ENCODE measurements at places on chromosomes 3 and 15.

DNA sequence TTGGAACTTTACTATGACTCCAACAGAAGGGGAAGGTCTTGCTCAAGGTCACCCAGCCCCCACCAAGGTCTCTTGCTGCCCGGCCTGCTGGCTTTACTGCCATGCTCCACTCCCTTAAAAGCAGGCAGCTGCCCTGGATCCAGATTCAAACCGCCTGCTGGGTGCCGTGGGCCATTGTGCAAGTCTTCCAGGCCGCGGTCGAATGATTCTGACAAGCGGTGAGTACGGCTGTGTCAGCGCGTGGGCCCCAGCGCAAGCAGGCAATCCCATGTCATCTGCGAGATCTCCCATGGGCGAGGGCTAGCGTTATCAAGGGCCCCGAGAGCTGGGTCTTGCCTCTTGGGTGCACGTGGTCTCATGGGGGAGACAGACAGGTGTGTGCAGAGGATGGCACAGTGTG is 37.6 kb downstream of the CORO2B start:
- no peak for DNase-seq

- DNase-seq: no peak
Measured at GRCh38 chr3:196138482-196139254, 56.8 kb upstream of the TFRC start.

DNA sequence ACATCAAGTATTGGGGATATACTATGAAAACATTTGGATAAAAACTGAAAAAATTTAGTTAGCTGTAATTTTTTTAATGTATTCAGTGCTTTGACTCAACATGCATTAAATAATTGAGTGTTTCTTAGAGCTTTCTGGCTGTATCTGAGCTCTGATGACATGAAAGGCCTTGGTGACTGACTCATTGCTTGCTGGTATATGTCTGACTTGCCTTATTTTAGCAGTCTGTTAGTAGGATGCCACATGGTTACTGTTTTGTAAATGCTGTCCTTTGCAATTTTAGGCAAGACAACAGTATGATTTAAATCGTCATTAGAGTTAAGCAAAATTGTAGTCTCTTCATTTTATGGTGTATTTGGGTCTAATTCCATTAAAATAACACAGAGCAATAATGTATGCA is 199.2 kb downstream of the GHSR start:
- DNase-seq: no peak

DNA sequence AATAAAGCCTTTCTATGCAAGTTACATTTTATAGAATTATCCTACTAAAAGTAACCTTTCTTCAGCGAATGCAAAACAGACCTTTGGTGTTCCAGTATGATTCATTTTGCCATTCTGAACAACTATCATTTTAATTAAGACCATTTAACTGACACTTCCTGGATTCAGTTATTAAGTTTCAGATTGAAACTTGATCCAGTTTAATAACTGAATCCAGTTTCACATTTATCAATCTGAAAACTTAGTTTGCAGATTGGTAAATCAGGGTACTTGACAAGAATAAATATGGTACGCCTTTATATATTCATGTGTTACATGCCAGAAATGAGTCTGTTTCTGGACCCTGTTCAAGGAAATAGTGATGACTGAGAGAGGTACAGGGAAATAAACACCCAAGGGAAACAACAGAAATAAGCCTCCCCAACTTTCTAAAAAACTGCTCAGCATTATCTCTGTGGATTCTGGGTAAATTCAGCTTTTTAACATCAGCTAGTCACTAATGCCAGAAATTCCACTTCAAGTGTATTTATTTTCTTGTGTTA is 23.3 kb upstream of the NFKBIZ start:
- no peak for DNase-seq

DNA sequence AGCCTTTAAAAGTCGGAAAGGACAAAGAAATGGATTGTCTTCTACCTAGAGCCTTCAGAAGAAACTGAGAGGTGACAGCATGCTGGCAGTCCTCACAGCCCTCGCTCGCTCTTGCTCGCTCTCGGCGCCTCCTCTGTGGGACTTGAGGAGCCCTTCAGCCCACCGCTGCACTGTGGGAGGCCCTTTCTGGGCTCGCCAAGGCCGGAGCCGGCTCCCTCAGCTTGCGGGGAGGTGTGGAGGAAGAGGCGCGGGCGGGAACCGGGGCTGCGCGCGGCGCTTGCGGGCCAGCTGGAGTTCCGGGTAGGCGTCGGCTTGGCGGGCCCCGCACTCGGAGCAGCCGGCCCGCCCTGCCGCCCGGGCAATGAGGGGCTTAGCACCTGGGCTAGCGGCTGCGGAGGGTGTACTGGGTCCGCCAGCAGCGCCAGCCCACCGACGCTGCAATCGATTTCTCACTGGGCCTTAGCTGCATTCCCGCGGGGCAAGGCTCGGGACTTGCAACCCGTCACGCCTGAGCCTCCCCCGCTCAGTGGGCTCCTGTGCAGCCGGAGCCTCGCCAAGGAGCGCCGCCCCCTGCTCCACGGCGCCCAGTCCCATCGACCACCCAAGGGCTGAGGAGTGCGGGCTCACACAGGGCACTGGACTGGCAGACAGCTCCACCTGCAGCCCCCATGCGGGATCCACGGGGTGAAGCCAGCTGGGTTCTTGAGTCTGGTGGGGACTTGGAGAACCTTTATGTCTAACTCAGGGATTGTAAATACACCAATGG is 953.8 kb upstream of the GBE1 start:
- no peak for DNase-seq

DNA sequence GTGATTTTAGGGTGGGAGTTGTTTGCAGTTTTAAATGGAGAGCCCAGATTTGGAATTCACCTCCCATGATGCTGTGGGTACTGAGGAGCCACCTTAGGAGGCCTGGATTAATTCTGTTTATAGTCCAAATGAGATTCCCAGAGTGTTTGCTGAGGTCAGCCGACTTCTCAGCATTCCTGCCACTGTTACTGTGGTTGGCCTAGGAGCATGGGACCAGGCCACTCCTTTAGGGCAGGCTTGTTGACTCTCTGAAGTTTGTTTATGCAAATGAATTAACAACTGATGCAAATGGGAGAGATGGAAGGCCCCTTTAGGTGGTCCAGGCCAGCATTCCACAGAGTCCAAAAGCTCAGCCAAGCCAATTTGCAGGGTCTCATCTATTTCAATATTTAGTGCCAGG is 46.1 kb downstream of the CACNA2D3 start:
- DNase-seq: no peak

Data from H4 (cell line).